Sciatic nerve (tissue), 2 donors: ENCODE measurements at places on chromosomes 3 and 15. TPM values are rescaled to one million over a fixed set of nuclear protein-coding genes. Genes with fewer than 3 reads are reported as not detected.

DNA sequence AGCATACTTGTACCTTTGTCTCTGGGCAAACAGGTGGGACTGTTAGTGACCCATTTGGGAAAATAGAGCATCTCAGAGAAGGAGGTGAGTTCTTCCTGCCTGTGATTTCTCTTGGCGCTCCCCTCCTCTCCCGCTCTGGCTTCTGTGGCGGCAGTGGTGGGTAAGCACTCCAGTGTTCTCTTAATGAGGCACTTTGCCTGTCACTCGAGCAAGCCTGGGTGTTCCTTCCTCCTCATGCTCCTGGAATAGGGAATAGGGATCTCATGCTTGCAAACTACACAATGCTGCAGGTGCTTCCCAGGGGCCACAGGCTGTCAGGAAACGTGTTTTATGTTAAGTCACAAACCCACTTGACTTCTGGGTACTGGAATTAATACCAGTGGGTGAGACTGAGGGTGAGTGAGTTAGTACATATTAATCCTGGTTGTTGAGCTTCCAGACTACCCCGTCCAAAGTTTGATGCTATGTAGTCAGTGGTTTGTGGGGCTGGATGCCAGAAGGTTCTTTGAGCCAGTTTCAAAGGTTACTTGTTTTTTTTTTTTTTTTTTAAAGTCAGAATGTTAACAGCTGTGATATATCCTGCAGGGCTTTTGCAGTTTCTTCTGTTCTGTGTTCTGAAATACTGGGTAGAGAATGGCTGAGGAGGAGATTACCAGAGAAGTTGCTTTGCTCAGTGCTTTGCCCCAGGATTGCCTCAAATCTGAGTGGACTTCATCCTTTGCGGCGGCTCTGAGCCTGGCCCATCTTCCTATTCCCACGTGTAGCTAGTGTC lies 30.5 kb downstream of the EDEM1 start:
- no peak for DNase-seq

DNA sequence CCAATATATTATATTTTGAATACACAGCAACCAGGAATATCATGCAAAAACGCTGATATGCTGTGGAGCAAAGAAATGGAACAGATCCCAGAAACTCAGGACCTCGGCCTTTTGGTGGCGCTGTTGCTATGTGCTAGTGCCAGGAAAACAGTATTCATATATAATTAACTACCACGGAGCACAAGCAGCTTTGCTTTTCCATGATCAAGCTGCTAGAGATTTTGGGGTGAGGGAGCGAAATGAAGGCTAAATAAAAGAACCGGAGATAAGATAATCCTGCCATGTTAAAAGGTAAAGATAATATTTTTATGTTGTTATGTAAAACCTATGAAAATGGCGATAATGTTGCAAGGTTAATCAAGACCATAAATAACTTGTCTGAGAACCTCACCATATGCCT lies 157.7 kb upstream of the FAM3D start:
- DNase-seq = no peak

DNA sequence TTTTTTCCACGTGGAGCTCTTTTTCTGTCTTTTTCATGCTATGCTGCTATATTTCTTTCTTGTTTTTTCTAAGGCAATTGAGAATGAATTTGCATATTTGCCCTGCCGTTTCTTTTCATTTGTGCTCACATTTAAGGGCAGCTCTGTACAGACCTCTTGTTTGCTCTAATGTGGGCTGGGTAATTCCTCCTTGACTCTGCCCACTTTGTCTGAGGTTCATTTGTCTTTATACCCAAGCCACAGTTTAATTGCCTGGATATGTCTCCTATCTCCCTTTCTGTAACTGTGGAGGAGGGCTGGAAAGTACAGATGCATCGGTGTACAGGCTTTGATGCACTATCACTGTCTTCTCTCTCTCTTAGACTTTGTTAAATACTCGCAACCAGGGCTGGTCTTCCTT lies 195.9 kb downstream of the EPHB1 start:
- DNase-seq = no peak

- no peak for DNase-seq
Observed at GRCh38 chr15:57526076-57526475, 65.6 kb upstream of the MYZAP start.

GRCh38 chr3:14822670-14823390 lies 4.1 kb downstream of the FGD5 start:
- DNase-seq = no peak

GRCh38 chr3:42803414-42804105 lies 730 bp downstream of the HIGD1A start:
- peak; percentile 65 for DNase-seq

- DNase-seq = no peak
Observed at GRCh38 chr15:38190501-38190900, 62.1 kb upstream of the SPRED1 start.

The KCNAB1 gene
- 6.2 TPM for total RNA-seq

The TMEM212 gene
- not detected for total RNA-seq

The SLC51B gene
- total RNA-seq = 0.53 TPM

The C3orf33 gene
- 6.2 TPM for total RNA-seq

The ITIH1 gene
- total RNA-seq = not detected
